Lung (tissue), 17 donors: ENCODE measurements at places on chromosomes 5 and 9. TPM values are rescaled to one million over a fixed set of nuclear protein-coding genes. Genes with fewer than 3 reads are reported as not detected.

The PPIC gene
- 36.1 TPM for polyA plus RNA-seq

The LEAP2 gene
- 1.6 TPM for polyA plus RNA-seq

The FOXD4L3 gene
- not detected for polyA plus RNA-seq

The TEK gene
- 20.4 TPM for polyA plus RNA-seq

The MSMP gene
- polyA plus RNA-seq = 1.2 TPM

The PTGER4 gene
- 3.9 TPM for polyA plus RNA-seq

The ACTL7B gene
- polyA plus RNA-seq = not detected

The BBLN gene
- 138 TPM for polyA plus RNA-seq

The PHF24 gene
- 0.14 TPM for polyA plus RNA-seq

The LPCAT1 gene
- 198 TPM for polyA plus RNA-seq

The C5orf58 gene
- polyA plus RNA-seq = not detected

The TIMD4 gene
- 0.10 TPM for polyA plus RNA-seq

The SLC6A3 gene
- polyA plus RNA-seq = 1.1 TPM

The MAMDC2 gene
- polyA plus RNA-seq = 11.2 TPM

The LPAR1 gene
- polyA plus RNA-seq = 5.2 TPM

The CRHBP gene
- polyA plus RNA-seq = 0.21 TPM

The DIPK1B gene
- polyA plus RNA-seq = 12.5 TPM

The CARD9 gene
- 16.0 TPM for polyA plus RNA-seq

The PCDHAC2 gene
- polyA plus RNA-seq = 1.3 TPM
